Panc1 (cell line): ENCODE measurements at places on chromosomes 2 and 18.

DNA sequence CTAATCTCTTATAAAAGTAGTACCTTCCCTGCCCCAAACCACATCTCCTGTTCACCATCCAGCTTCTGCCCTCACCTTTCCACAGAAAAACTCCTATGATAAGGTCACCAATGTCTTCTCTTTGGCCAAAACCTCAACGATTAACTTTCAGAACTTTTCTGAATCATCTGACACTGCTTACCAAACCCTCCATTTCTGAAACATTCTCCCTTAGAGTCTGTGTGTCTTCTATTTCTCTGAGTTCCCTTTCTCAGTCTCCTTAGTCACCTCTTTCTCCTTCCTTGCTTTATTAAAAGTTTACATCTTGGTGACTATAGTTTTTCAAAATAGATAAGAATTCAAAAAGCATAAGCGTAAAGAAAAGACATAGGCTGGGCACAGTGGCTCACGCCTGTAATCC is 51.3 kb upstream of the SP3 start:
- DNase-seq, result no peak

DNA sequence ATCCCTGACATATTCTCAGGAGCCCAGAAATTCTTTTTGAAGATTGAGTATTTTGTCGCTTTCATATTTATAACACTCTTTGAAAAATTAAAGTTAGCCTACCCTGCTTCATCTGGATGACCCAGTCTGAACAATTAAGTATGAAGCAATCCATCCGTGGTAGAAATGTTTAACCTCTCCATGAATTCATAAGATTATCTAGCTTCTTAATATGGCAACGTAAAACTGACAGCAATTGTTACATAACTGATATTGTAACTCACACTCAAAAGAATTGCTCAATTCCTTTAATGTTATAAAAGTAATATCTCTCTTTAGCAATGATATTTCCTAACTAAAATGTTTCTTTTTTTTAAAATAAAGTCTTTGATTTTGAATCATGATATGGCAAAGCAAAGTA is 7.2 kb upstream of the ABCA12 start:
- no peak for DNase-seq

DNA sequence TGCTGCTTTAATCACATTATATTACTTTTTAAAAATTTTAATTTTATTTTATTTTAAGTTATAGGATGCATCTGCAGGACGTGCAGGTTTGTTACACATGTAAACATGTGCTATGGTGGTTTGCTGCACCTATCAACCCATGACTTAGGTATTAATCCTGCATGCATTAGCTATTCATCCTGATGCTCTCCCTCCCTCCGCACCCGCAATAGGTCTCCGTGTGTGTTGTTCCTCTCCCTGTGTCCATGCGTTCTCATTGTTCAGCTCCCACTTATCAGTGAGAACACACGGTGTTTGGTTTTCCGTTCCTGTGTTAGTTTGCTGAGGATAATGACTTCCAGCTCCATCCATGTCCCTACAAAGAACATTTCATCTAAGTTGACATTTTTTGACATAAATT is 283.2 kb downstream of the CYRIA start:
- no peak for DNase-seq

- no peak for DNase-seq
These were observed 68.8 kb downstream of the TMEM131 start for GRCh38 chr2:97926946-97927345.

DNA sequence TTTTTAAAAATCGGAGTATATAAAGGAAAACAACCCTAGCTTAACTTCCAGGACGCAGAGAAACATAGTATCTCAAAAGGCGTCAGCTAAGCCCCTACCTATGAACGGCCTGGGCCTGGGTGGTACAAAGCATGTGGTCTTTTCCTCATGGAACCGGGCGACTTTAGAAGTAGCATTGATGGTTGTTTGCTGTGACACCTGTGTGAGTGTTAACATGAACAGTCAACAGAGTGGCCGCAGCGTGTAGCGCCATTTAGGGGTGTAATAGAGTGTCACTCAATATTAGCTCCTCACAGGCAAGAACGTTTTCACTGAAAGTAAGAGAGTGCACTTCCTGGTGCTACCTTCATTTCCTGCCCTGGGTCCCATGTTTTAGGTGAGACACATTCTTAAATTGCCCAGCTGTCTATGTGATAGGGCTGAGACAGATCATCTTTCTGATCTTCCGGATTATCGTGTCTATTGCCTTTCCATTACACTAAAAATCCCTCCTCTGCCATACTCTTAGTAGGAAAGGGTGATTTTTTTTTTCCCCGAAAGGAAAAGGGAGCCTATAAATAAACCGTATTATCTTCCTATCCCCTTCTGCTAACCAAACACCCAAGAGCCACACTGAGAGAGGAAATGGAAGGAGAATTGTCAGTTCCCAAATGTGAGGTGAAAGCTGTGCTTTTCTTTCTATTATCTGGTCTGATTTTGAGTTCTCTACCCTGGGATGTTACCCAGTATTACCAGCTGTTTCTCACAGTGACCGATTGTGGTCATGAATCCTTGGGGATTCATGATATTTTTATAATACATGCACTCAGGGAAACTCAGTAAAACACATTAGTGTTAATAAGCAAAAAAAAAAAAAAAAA is 1.3 kb downstream of the GORASP2 start:
- DNase-seq, result no peak

DNA sequence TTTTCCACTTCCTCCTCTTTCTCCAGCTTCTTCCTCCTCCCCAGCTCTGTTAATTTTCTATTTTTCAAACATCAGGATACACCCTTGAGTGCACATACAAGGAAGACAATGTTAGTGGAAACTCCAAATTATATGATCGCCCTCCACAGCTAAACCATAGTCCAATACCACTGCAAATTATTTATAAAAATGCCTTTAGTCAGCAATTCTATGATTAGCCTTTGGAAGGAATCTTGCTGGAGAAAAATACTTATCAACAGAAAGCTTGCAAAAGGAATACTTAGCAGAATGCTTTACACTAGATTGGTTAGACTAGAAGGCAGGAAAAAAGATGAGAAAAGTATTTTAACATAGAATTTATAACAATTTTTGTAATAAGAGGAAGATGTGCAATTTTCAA is 178.9 kb downstream of the FAM124B start:
- DNase-seq, result no peak
